Tibial nerve (tissue), 4 donors: ENCODE measurements at places on chromosomes 5 and 9. TPM values are rescaled to one million over a fixed set of nuclear protein-coding genes. Genes with fewer than 3 reads are reported as not detected.

Gene ARL15
- total RNA-seq, result 18.6 TPM

Gene SGCD
- total RNA-seq, result 13.2 TPM

Gene FUT7
- not detected for total RNA-seq

Gene RFX3
- total RNA-seq, result 14.9 TPM

Gene TMEM232
- 2.4 TPM for total RNA-seq

Gene SLC34A1
- not detected for total RNA-seq

Gene RAB3C
- total RNA-seq, result 0.98 TPM

Gene QSOX2
- total RNA-seq, result 11.9 TPM

Gene PCDHA3
- 3.5 TPM for total RNA-seq

Gene DAB2IP
- total RNA-seq, result 35.2 TPM

GRCh38 chr5:114473541-114473940, 111.7 kb downstream of the KCNN2 start:
- no peak for DNase-seq

- no peak for DNase-seq
These were observed 9.7 kb downstream of the NR2F1-AS1 start for GRCh38 chr5:93571114-93571949.

DNA sequence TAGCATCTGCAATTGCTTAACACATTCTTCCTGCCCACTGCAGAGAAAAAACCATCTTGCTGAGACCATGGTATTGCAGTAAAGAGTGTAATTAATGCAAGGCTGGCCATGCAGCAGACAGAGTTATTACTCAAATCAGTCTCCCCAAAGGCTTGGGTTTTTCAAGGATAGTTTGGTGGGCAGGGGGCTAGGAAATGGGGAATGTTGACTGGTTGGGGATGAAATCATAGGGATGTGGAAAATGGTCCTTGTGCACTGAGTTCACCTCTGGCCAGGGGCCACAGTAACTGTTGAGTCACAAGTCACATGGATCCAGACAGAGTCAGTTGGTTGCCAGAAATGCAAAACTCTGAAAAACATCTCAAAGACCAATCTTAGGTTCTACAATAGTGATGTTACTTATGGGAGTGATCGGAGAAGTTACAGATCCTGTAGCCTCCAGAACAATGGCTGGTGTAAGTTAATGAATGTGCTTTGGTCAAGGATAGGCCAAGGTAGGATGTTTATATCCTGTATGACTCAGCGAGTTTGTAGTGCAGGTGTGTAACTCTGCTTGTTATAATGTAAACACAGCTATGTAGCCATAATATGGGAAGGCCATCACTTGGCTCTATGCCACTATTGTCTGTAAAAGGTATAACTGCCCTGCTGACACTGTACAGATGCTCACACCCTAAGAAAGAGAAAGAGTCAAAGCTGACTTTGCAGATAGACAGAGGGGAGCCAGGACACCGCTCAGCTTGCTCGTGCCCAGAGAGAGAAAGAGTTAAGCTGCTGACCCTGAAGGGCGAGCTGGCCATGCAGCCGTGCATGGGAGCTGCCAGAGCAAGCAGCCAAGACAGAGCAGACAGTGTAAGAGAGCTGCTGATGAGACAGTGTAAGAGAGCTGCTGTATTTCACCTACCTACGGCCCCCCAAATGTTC, 27.2 kb downstream of the C9orf152 start:
- DNase-seq, result no peak

DNA sequence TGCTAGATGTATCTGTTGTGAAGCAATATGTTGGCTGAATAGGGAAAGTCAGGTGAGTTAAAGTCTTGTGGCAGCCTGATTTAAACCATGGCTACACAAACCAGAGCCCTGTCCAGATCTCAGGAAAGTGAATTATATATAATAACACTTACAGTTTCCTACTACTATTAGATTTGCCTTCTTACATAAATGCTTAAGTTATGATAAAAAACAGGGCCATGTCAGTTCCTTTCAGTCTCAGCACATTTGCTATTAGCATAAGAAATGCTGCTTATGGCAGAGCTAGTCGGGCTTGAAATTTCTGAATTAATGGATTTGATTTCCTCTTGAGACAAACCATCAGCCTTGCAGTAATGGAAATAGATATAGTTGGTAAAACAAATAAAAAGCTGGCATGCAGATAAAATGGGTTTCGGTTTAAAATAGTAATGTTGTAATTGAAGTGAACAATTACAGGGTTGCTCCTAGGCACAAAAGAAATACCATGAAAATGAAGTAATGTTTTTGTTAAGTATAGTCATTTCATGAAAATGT, 664.2 kb upstream of the ZNF608 start:
- DNase-seq, result no peak

DNA sequence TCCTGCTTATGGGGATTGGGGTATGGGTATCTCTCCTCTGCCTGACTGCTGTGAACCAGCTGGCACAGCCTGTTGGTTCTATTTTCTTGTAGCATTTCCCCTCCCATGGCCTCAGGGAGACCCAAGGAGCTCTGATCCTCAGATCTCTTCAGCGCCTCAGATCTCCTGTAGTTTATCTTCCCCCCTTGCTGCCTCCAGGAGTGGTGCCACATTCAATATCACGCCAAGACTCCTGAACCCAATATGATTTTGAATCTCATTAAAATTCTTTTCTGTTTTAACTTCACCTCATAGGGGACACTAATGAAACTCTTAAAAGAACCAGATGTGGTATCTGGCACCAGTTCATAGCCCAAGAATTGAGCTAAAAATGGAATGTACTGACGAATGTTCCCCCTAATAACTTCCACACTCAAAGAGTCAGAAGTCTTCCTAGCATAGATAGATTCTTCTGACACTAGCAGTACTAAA, 59.6 kb upstream of the LIFR start:
- DNase-seq, result no peak

DNA sequence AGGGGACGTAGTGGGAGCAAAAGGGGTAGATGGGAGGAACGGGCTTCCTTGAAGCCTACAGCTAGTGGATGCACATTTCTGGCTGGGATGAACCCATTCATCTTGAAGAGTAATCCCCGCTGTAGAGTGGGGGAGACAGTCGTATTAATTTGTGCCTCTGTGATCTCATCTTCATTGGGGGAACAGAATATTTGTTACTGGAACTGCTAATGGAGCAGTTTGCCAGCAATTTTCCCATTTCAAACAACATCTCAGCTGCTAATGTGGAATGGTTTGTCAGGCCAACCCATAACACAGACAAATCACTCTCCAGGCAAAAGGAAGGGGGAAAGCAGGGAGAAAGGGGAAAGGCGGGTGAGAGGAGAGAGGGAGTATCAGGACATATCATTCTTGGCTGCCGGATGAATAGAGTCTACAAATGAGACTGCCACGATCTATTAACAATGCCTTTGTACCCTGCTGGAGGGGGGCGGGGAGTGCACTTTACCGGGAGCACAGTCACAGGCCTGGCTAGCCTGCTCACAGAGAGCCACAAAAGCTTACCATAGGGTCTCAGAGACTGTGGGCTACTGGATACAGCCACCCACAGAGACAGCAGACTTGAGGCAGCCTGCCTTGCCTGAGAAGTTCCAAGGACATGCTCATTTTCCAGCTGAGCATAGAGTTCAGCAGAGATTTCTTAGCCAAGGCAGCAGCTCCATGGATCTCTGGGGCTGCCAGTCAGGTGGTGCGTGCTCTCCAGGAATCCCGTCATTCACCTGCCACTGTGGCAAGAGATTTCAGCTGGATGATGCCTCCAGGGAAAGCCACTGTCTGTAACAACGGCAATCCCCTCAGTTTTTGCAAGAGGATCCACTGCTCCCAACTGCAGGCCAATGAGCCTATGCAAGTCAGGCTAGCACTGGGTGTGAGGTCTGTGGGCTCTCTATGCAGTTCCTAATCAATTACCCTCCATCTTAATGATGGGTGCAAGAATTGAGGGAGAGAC, 217.7 kb upstream of the PANK3 start:
- no peak for DNase-seq

- DNase-seq, result no peak
These were observed 174.7 kb downstream of the FBXL7 start for GRCh38 chr5:15674716-15675115.

DNA sequence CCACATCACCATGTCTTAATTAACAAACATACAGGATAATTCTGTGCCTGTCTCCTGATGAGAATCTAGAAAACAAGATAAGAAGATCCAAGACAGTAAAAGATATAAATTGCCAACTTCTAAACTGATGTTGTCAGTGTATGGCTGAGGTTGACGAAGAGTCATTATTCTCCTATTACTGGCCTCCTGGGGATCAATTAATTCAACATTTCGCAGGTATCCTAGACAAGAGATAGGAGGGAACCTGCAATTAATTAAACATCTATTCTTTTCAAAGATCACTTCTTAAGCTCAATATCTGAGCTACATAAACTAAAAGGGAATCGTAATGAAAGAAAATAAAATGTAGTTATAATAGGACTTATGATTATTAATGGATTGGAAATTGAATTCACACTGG, 232.0 kb upstream of the GRIA1 start:
- no peak for DNase-seq

- DNase-seq, result no peak
These were observed 215.7 kb downstream of the SEMA6A start for GRCh38 chr5:116358911-116359418.

- no peak for DNase-seq
These were observed 2.1 kb upstream of the ANXA1 start for GRCh38 chr9:73149371-73150067.

DNA sequence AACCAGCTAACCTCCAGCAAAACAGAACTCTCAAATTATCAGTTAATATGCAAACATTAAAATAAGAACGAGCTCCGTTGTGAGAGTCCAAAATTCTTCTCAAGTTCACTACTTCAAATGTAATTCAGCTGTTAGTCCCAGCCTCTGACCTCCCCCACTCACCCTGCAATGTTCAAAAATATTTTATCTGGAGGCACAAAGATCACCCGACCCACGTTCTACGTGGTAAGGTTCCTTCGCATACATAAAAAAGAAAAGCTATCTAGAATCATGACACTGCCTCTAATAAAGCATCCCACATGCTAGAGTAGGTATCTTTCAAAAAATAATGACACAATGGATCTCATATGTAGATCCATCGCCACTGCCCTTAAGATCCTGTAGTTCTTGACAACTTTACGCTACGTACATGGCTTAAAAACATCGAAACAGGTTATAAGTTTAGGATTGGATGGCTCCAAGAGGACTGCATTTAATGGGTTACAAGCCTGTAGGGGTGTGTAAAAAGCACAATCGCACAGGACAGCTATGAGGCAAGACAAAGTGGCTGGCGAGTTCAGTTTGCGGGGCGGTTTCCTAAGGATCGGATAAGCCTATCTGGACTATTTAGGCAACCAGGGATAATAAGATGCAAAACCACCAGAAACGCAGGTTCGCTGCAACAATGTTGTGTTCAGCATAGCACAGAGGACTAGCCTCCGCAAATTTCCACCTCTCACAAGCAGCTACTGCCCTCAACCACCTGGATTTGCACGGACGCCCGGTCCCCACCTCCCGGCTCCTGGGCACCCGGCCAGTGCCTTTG, 969 bp downstream of the CLK4 start:
- DNase-seq, result no peak

GRCh38 chr5:123093111-123093600, 4.1 kb downstream of the PRDM6 start:
- no peak for DNase-seq

DNA sequence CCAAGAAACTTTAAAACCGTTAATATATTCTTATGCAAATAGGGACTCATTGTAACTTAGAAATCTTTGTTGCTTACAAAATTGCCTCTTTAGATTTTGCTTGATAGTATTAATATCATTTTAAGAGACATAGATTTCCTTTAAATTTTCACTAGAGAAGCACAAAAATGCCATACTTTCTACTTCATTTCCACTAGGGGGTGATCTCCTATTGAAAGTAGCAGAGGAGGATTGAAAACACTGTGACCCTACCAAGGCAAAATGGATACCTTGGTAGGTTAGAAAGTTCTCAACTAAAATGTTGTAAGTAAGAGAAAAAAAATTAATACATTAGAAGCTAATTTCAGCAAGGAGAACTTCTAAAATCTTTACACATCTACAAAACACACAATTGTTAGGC, 204.9 kb downstream of the CHSY3 start:
- no peak for DNase-seq

GRCh38 chr5:103114440-103114839, 5.5 kb downstream of the GIN1 start:
- no peak for DNase-seq

- no peak for DNase-seq
These were observed 41.8 kb upstream of the CDKN2B start for GRCh38 chr9:22050924-22051323.

- no peak for DNase-seq
These were observed 11.0 kb downstream of the CDH10 start for GRCh38 chr5:24633715-24634325.

- no peak for DNase-seq
These were observed 320.3 kb downstream of the DIRAS2 start for GRCh38 chr9:90322296-90322695.

DNA sequence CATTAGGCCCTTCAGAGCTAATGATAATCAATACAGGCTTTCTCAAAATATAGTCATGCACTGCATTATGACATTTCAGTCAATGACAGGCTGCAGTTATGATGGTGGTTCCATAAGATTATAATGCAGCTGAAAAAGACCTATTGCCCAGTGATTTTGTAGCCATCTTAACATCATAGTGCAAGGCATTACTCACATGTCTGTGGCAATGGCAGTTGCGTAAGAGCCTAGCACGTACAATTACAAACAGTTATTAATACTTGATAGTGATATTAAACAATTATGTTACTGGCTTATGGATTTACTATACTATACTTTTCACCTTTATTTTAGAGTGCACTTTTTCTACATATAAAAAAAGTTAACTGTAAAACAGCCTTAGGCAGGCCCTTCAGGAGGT, 214.8 kb downstream of the ISL1 start:
- DNase-seq, result no peak

DNA sequence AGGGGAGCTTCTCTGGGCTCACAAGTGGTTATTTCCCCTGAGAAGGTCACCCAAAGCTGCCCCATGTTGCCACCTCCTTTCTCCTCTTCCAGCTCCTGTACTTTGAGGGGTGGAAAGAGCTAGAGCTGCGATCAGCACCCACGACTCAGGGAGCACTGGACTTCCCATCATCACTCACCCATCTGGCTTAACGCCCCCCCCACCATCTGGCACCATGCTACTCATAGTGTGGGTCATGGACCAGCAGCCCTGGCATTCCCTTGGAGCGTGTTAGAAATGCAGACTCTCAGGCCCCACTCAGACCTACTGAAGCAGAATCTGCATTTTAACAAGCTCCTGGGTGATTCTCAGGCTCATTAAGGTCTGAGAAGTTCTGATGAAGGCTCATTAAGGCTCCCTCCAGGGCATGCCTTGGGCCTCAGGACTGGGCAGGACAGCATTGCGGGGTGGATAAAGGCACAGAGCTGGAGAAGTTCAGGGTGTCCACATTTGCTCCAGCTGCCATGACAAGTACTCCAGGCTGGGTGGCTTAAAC, 67.3 kb downstream of the GALNT12 start:
- no peak for DNase-seq

DNA sequence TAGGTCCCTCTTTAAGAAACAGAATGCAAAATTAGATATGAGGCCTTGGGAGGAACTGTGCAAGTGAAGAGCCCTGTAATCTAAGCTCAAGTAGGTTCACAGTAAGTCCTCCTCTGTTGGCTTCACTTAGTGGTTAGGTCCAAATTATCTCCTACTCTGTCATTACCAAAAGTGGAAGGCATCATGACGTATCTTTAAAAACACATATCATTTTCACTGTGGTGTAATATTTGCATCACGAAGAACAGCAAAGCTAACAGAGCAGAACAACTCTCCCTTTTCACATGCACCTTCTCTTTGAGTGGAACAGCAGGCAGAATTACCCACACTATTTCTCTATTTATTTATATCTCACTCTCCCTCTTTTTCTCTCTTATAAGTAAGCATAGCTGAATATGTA, 240.5 kb upstream of the CCNH start:
- DNase-seq, result no peak

- DNase-seq, result no peak
These were observed 199.1 kb upstream of the SLC30A5 start for GRCh38 chr5:68894673-68895072.
